ENCODE measurements at places on chromosomes 3 and 15.

DNA sequence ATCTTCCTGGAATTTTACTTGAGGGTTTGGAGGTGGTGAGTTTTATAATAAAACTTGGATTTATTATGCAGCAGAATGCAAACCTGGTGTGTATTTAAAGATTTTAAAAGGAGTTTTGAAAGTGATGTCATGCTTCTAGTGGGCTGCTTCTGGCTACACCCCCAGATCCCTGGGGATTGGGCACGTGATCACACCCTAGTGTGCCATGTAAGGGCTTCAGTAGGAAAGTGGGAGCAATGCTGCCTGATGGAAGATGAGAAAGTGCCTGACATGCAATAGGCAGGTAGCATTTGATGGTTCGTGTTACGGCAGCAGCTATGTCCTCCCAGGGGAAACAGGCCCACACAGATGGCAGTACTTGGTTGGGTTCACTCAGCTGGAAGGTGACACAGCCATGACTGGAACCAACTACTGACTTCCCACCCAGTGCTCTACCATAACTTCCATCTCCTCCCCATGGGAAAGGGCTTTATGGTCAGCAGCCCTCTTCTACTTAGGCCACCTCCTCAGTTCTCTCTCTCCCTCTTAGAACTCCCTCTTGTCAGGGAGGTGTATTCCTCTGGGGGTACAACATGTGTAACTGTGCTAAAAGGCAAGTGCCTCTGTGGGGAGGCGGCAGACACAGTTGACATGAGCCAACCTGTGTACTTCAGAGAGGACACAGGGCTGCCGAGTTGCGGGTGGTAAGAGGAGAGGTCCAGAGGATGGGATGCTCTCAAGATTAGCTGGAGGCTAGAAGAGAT is 5.6 kb downstream of the ITPKA start:
- no peak for DNase-seq

DNA sequence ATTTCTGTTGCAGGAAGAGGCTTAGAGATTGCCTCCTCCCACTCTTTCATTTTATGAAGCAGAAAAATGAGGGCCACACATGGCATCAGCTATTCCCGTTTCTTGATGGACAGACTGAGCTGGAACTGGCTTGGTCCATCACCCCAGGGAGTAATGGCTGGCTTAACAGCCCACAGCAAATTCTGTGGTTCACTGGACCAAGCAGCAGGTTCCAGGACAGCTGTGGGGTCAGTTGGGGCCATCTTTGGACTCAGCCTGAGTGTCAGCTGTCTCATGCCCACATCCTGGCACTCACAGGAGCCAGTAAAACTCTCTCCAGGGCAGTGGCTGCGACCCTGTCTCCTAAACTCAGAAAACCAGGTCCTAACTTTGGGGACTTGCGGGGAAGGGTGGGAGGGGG is 36.5 kb downstream of the ZDHHC19 start:
- no peak for DNase-seq

- no peak for DNase-seq
These were observed 258.2 kb downstream of the ADAMTS17 start for GRCh38 chr15:100083572-100083971.

- DNase-seq: no peak
These were observed 54.3 kb downstream of the LMCD1 start for GRCh38 chr3:8555725-8556472.

DNA sequence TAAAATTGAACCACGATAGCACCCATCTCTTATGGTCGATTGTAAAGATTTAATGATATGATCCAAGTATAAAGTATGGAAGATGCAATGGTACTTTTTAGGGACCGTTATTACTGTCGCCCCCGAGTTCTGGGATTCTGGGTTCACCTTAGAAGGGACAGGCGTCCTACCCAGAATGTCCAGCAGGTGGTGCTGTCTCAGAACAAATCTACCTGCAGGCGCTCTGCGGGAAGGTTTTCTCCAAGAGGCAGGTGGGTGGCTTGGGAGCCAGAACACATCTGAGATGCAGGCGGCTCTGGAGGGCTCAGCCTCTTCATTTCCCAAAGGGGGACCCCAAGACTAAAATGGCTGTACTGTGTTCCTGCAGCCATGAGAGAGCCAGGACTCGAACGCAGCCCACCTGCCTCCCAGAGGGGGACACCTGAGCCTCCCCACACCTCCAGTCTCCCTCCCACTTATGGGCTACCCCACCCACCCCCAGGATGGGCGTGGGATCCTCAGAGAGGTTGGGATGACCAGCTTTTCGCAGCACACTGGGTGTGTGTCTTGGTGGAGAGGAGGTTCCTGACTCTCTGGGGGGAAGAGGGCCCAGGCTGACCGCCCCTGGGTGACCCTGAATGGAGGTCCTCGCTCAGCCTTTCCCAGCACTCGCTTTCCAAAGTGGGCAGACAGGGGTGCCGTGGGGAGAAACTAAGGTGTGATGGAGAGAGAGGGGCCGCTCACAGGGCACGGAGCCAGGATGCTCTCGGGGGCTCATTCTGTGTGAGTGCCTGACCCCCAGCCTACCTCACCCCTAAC is 28.1 kb upstream of the CORO2B start:
- DNase-seq: peak; percentile 46

DNA sequence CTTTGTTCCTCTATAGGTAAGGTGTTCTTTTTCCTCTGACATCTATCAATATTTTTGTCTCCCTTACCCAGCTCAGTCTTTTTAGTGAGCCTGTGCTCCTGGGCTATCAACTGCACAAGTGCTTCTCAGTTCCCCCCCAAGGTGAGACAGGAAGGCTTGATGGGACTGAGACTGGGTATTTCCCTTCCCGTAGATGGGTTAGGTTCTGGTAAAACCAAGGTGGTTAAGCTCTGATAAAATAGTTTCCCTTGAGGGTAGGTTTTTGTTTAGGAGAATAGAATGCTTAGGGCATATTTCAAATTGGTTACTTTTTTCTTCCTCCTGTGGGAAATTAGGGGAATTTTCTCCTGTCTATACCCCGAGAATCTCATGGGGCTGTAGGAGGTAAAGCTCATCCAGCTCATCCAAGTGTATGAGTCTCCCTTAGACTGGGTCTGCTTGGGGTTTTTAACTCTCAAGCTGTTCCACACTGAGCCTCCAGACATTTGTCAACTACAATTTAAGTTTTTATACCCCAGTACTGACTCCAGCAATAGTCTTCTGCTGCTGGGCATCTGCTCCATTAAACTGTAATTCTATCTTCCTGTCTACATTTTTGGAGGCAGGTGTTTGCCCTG is 44.9 kb downstream of the OXSR1 start:
- DNase-seq: no peak

DNA sequence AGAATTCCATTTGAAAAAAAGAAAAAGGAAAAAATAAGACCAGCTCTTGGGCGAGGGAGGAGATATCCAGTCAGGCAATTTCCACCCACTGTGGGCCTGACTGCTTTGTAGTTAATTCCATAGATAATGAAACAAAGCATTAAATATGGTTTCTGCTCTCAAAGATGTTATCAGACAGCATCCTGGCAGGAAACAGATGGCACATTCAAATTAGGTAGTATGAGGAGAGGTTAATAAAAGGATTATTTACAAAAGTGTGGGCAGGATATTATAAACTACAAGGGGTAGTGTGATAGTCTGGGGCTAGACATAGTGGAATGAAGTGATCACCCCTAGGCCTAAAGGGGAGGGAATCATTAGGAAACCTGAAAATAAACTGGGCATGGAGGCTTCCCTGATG is 193.2 kb downstream of the CLSTN2 start:
- no peak for DNase-seq

DNA sequence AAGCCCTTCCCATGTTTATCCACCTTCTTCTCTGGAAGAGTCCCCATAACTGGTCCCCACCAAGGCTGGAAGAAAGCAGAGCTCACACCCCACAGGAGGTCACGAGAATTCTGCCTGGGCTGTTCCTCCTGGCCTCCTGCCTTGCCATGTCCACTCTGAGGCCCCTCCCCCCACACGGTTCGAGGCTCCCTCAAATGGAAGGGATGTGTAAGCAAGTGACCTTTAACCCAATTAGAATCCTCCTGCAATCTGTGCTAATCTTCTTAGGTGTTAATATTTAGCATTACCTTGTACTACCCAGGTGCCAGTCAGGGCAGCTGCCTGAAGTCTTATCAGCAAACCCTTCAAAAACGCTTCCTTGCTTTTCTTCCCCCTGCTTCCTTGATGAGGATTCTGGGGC is 32.4 kb upstream of the DYNC1LI1 start:
- no peak for DNase-seq

DNA sequence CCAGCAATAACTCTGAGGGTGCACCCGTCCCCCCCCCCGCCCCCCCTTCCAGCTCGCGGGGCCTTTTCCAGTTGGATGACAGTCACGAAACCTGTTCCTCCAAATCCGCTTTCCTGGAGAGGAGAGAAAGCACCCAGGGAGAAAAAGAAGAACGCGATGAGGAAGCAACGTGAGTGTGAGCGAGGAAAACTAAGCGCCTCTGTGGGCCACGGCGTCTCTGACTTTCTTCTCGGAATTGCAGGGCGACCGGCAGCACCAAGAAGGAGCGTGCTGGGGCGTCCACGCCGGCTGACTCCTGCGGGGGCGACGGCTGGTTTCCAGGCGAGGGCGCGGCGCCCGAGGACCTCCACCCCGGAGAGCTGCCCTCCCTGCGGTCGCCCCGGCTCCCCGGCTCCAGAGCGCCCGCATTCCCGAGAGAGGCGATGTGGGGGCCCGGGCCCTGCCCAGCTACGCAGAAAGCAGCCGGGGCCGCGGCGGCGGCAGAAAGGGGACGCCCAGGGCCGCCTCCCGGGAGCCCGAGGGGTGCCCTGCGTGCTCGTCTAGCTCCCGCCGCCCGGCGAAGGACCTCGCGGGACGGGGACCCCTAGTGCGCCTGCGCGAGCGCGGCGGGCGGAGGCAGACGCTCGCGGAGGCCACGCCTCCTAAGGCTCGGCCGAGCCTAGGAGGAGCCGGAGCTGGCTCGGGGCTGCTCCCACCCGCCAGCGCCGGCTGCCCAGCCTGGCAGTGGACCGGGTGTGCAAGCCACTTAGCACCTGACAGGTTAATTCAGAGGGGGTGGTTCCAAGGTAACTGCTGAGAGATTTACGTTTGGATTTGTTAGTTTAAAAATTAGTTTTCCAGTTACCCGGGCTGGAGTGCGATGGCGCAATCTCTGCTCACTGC is 15.3 kb upstream of the ADIPOQ start:
- DNase-seq: peak; percentile 68

DNA sequence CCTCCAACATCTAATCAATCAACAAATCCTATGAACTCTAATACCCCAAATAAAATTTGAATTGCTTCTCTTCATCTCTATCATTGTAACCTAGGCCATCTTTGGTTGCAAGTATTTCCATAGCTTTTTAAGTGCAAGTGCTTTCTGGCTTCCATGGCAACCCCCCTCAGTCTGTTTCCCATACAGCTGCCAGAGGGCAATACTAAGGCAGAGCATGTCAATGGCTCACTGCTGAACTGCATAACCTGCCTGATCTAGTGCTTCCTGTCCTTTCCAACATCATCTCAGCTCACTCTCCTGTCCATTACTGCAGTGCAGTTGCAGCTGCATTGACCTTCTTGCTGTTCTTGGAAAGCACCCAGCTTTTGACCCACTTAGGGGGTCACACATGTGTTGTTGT is 198.4 kb downstream of the WNT5A start:
- no peak for DNase-seq

- DNase-seq: no peak
These were observed 6.5 kb downstream of the TWF2 start for GRCh38 chr3:52232279-52233107.

DNA sequence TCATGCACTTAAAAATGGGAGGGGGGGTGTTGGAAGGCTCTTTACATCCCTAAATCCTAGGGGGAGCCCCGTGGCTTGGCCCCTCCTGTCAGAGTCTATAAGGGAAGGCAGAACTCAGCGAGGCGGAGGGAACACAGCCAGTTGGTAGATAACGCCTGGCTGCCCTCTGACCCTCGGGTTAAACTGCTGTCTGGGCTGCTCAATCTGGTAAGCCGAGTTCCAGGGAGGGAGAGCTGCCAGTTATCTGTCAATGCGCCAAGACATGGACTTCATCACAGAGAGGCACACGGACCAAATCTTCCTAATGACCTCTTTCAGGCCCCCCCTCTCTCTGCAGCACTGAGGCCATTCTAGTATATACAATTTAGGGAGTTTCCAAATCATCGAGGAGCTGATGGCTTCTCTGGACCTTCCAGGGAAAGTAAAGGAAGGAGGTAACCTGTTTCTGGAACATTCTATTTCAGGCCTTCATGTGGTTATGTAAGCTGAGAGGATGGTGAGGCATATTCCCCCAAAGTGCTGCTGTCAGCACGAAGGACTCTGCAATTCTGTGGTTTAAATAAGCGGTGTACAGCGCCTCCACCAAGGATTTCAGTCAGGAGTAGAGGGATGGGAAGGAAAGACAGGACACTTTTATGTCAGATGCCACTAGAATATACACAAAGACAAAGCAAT is 349.0 kb downstream of the MCTP2 start:
- no peak for DNase-seq

GRCh38 chr3:149581248-149581647 is 76.6 kb downstream of the WWTR1 start:
- no peak for DNase-seq

Data from stimulated activated CD8-positive, alpha-beta memory T cell treated with anti-CD3 and anti-CD28 coated beads, Interleukin-4, amount 100 ng/mL, for 1 hour (primary cell).